Activated naive CD8-positive, alpha-beta T cell treated with anti-CD3 and anti-CD28 coated beads, Interleukin-2, amount 50 U/mL, for 16 hours (primary cell): ENCODE measurements at places on chromosomes 7 and 10.

DNA sequence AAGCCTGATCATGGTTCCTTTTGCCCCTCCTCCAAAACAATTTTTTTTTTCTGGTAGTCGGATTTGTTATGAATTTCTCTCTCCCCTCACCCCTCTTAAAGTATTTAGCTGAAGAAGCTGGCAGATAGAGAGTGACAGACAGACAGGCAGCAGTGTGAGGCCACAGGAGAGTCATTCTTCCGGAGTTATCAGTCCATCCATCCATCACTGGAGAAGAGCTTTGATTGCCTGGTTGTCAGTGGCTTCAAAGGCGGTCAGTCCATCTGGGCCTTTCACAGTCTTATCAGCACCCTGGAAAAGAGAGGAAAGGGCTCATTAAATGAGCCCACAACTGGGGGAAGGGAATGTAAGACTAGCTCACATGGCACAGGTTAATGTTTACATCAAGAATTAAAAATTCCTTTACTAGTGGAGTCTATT lies 47.4 kb downstream of the MTPN start:
- DNase-seq = no peak

- no peak for DNase-seq
These were observed 22.3 kb downstream of the AGK start for GRCh38 chr7:141573511-141573910.

DNA sequence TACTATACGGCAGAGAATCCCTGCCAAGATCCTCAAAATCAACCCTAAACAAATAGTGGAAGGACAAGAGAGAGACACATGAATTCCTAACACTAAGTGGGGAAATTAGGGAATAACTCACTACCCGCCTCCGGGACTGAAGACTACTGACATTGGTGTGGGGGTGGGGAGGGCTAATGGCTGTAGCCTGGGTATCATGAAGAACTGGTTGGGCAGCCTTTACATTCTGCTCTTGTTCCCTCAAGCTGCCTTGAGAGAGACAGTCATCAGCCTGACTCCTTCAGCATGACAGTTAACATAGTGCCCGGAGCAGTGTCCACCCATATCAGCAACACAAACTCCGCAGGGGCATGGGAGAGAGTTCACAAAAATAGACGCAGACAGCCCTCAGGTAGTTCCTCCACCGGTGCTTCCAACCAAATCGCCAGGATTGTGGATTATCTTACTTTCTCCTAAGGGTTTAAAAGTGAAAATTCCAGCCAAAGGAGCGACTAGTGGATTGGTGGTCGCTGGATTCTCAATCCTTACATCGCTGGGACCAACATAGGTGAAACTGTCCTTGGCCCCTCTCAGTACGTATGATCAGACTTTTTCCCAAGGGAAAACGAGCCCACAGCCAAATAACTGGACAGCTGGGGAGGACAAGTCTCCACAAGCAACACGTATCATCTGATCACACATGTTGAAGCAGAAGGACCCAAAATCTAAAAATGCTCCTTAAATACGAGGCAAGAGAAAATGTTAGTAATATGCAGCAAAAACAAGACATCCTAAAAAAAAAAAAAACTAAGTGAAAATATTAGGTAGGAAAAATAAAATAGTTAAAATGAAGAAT lies 22.6 kb downstream of the TMEM254 start:
- no peak for DNase-seq

DNA sequence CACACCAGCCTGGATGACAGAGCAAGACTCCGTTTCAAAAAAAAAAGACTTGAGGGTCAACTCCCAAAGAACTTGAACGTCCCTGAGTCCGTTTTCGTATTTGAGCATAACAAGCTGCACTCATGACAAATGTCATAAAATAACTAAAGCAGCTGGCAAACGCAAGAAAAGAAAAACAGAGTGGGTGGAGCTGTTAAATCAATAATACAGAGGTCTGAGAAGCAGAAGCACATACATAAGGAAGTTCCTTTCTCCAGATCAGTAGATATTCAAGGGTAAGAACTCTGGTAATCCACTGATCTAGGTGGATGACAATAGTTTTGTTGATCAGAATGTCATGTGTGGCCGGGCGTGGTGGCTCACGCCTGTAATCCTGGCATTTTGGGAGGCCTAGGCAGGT lies 150.1 kb downstream of the FAM107B start:
- DNase-seq = no peak

GRCh38 chr7:17015598-17016031 lies 133.8 kb upstream of the AGR3 start:
- DNase-seq = no peak

GRCh38 chr7:98643236-98643985 lies 26.3 kb downstream of the NPTX2 start:
- no peak for DNase-seq

- no peak for DNase-seq
These were observed 1.9 kb upstream of the PLAU start for GRCh38 chr10:73908853-73909539.

DNA sequence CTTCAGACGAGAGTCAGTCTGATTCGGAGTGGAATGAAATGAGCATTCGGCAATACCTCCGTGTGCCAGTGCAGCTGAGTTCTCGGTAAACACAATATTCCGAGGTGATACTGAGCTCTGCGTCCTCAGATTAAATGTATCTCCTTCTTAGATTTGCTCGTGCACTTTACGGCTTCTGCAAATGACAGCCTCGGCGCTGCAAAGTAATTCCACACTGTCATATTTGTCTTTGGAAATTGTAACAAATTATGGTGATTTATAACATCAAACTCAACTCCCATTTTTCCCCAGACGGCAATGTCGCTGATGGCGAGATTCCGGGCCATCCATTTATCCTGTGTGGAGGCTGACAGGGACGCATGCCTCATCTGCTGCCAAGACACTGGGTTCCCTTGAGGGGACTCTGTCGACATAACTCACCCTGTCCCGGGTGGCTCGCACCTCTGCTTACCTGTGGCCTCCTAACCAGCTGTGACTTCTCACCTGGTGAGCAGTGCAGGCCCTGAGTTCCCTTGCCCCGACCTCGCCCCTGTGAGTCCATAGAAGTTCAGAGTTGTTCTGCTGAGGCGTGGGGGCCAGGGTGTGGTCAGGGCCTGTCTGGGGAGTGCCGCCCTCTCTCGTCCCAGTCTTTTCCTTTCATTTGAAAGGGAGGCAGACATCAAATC lies 201.9 kb downstream of the ADARB2 start:
- no peak for DNase-seq

DNA sequence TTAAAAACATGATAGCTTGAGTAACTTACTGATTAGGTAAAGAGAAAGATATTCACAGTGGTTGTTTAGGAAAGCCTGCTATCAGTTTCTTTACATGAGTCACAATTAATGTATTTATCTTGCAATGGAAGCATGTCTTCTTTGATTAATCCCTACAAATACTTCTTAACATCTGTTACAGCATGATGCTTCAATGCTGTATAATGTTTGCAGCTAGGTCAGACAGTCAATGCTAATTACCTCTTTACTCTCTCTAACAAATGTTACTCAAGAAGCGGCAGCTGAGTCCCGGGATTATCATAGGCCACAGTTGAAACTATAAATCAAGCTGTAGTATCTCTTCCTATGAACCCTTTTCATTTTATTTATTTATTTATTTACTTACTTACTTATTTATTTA lies 33.2 kb downstream of the ACBD5 start:
- no peak for DNase-seq

DNA sequence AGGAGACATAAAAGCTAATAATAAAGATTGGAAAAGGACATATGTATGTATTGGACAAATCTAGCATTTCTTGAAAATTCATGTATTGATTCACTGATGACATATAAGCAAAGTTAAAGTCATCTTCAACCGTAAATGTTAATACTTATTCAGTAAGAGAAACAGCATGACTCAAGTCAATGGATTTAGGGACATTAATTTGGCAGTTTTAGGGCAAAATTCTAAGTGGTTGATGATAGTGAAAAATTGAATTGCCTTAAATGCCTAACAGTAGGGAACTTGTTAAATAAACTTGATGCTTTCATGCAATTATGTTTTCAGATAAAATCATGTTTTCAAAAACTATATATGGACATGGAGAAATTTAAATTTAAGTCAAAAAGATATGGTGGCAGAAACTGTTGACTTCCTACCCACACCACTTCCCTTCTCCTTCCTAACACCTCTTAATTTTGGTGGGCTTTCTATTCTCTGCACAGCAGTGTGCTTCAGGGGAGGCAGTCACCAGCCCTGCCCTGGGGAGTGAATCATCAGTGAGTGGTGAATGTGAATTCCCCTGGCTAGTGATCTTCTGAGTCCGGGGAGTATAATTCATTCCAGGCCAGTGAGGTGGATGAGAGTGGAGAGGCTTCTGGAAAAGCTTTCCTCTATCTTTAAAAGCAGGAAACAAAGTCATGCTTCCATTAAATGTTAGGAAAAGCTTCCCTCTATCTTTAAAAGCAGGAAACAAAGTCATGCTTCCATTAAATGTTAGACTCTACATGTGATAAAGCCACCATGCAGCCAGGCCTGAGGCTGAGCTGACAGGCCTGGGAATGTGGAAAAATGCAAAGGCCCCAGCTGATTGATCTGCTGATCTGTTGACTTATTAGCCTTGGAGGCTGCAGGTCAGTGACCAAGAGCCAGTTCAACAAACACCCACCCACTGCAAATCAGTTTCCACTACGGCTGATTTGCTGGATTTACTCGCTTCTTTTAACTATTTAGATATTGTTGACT lies 25.2 kb upstream of the ITGB1 start:
- DNase-seq = no peak

GRCh38 chr7:12067156-12067831 lies 143.8 kb upstream of the TMEM106B start:
- DNase-seq = peak; percentile 38

- no peak for DNase-seq
These were observed 275.5 kb upstream of the DGKB start for GRCh38 chr7:15178065-15178464.

DNA sequence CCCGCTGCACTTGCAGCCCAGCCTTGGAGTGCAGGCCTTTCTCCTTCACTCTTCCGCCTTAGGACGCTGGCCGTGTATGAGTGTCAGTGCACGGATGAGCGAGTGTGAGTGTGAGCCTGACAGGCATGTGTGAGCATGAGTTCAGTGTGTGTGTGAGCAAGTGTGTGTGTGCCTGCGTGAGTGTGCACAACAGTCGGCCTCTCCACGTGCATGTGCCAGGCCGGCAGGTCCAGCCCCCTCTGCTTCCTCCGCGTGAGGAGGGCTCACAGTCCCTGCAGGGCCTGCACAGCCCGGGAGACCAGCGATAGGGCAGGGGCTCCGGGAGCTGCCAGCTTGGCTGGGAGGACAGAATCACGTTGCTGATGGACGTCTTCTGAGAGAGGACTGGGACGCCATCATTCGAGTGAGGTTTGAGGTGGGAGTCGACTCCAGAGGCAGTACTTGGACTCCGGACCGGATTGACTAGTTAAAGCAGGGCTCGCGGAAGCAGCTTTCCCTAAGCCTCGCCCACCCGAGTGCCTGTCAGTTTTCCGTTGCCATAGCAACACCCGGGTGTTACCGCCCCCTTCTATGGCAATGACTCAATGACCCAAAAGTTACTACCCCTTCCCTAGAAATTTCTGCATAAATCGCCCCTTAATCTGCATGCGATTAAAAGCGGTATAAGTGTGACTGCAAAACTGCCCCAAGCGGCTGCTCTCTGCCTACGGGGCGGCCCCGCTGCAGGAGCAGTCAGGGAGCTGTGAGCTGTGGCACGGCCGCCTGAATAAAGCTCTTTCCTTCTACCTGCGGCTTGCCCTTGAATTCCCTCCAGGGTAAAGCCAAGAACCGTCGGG lies 19.6 kb upstream of the CFAP46 start:
- DNase-seq = peak; percentile 48

DNA sequence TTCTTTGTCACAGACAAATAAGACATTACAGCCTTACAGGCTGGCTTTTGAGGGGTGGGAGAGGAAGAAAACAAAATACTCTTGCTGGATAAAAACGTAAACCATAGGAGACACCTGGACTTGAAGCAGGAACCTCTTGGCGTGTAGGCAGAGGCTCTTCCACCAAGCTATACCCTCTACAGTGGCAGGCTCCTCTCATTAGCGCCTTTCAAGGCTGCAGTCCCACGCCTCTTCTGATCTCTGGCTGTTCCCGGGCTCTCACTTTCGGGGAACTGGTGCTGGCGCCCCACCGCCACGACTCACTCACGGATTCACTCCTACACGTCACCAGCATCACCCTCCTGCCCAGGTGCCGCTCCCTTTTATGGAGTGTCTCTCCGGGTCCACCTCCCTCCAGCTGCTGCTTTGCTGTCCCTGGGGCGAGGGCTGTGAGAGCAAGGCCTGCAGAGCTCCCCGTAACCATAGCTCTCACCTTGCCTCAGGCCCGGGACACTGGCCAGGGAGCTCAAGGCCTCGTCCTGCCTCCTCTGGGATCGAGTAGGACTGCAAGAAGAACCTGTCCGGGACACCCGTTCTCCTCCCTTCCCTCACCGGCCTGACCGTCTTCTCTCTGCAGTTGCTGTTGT lies 62.6 kb downstream of the ZNF777 start:
- no peak for DNase-seq

GRCh38 chr7:26681819-26682418 lies 182.5 kb downstream of the SKAP2 start:
- no peak for DNase-seq

DNA sequence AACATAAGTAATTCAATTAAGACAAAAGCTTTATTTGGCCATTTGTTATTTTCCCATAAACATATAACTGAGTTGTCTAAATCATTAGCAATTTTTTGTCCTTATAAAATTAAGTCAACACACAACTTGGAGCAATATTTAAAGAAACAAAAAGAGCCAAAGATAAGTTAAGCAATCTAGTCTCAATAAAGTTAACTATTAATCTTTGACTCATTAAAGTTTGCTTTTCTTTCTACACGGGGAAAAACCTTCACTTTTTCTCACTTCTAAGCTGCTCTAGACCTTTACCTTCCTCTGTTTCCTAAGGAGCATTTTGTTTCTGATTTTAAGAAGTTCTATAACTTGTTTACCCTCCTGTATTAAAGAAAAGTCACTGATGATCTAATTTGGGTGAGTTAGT lies 867.1 kb upstream of the PHF14 start:
- no peak for DNase-seq

- no peak for DNase-seq
These were observed 310.9 kb upstream of the ZNF32 start for GRCh38 chr10:43959364-43960134.

- DNase-seq = no peak
These were observed 33.0 kb downstream of the AKAP9 start for GRCh38 chr7:91973639-91974038.

- no peak for DNase-seq
These were observed 112.8 kb upstream of the AHR start for GRCh38 chr7:17185690-17186070.

DNA sequence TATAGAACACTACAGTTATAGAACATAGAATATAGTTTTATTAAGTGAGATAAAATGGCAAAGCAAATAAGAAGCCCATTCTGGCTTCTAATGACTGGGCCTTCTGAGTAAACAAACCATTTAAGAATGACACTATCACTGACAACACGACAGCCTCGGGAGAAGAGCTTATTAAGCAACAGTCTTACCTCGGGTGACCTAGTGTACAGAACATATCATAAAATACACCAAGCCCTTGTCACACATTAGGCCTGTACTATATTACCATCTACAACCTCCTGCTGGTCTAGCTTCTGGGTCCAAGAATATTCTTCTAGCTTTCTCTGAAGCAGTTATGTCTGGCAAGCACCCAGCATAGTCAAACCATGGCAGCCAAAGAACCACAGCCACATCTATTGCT lies 32.0 kb downstream of the CCDC186 start:
- DNase-seq = no peak
